Stimulated activated CD4-positive, alpha-beta T cell treated with anti-CD3 and anti-CD28 coated beads, Interleukin-15, amount 100 ng/mL, for 24 hours (primary cell): ENCODE measurements at places on chromosomes 7 and 10.

DNA sequence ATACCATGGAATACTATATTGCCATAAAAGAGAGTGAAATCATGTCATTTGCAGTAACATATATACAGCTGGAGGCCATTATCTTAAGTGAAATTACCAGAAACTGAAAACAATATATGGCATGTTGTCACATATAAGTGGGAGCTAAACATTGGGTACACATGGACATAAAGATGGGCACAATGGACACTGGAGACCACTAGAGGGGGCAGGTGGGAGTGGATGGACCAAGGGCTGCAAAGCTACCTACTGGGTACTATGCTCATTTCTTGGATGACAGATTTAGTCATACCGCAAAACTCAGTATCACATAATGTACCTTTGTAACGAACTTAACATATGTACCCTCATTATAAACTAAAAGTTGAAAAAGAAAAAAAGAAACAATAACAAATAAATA is 1167.6 kb downstream of the NXPH1 start:
- no peak for DNase-seq

- no peak for DNase-seq
Observed at GRCh38 chr10:71998119-71998839, 34.1 kb downstream of the CHST3 start.

DNA sequence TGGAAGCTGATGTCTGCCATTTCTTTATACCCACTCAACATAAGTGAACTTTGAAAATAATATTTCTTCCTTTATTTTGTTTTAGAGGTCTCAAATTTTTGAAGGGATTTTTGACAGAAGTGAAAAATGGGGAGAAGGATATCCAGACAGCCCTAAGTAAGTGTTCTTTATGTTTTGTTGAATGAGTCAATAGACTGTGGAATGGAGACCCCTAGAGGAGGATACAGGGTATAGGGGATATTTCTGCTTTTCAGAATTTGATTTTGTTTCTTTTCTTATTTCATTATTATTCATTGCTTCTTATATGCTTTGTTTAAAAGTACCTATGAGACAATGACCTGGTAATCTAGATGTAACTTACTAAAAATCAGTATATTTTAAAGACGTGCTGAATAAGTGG is 34.4 kb downstream of the PLEKHA8 start:
- DNase-seq = no peak

GRCh38 chr10:100730725-100731406 is 14.5 kb upstream of the PAX2 start:
- DNase-seq = peak; percentile 65

GRCh38 chr7:15783987-15784693 is 97.7 kb upstream of the MEOX2 start:
- DNase-seq = no peak

DNA sequence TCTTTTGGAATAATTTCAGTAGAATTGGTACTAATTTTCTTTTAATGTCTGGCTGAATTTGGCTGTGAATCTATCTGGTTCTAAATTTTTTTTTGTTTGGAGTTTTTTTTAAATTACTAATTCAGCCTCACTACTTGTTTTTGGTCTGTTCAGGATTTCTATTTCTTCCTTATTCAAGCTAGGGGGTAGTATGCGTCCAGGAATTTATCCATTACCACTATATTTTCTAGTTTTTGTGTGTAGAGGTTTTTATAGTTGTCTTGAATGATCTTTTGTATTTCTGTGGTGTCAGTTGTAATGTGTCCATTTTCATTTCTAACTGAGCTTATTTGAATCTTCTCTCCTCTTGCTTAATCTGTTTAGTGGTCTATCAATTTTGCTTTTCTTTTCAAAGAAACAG is 48.9 kb upstream of the ICA1 start:
- no peak for DNase-seq

DNA sequence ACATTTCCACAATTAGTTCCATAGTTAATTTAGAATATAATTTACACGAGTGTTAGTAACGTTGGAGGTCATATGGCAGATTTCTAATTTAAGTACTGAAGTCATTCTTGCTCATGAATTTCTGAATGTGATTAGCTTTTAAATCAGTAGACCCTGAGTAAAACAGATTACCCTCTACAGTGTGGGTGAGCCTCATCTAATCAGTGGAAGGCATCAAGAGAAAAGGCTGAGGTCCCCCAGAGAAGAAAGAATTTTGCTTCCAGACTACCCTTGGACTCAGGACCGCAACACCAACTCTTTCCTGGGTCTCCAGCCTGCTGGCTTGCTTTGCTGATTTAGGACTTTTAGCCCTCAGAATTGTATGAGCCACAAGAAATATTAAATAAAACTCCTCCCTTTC is 33.2 kb downstream of the IFT22 start:
- no peak for DNase-seq

DNA sequence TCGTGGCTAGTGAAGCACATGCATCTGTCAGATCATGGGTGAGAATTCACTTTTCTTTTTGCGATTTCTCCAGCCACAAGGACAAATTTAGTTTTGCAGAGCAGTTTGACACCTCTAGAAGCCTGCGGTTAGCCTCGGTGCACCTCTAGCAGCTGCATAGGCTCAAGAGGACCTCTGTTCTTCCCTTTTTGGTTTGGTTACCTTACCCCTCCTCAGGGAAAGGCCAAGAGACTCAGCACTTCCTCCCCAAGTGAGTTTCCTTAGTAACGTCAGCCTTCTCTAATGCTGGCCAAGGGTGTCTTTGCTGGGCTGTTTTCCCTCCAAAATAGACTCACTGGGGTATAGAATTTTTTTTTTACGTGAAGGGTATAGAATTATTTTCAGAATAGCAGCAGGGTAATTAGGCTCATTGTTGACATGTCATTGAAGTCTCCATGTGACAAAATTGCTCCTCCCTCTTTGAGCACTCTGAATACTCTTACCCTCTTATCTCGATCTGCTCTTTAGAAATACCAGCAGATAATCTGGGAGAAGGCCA is 97.8 kb downstream of the AUTS2 start:
- DNase-seq = no peak

GRCh38 chr10:88922041-88922440 is 30.5 kb downstream of the ACTA2 start:
- no peak for DNase-seq

DNA sequence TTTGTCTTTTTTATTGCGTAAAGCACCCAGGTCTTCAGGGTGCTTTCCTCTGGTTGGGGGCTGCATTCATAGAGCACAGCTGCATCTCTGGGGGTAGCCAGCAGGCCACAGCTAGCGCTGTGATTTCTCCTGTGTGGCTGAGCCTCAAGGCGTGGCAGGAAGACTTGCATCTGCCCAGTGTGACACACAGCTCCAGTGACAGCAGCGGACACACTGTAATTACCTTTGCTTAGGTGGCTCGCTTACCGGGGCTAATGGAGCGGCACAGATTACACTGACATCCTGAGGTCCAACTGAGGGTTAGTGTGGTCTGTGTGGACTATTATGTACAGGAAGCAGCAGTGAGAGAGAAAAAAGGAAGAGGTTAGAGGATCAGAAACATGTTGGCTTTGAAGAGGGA is 27.1 kb downstream of the ABCB4 start:
- DNase-seq = no peak

GRCh38 chr10:124129471-124129870 is 36.1 kb upstream of the CHST15 start:
- no peak for DNase-seq

- no peak for DNase-seq
Observed at GRCh38 chr7:20597339-20597738, 18.1 kb upstream of the ABCB5 start.

DNA sequence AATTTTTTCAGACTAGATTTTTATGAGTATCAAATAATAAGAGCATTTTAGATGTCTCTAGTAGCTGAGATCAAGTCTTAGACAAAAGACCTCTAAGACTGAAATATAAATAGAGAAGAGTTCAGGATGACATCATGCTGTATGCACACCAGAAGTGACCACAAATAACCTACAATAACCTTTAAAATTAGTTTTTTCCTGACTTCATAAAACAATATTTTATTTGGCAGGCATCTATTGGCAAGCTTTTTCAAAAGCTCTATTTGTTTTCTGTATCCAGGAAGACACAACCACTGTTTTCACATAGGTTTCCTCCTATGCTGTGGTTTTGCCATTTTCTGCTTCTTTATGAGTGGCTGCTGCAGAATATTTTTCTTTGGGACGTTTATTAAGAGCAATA is 359.1 kb downstream of the CRPPA start:
- DNase-seq = no peak

DNA sequence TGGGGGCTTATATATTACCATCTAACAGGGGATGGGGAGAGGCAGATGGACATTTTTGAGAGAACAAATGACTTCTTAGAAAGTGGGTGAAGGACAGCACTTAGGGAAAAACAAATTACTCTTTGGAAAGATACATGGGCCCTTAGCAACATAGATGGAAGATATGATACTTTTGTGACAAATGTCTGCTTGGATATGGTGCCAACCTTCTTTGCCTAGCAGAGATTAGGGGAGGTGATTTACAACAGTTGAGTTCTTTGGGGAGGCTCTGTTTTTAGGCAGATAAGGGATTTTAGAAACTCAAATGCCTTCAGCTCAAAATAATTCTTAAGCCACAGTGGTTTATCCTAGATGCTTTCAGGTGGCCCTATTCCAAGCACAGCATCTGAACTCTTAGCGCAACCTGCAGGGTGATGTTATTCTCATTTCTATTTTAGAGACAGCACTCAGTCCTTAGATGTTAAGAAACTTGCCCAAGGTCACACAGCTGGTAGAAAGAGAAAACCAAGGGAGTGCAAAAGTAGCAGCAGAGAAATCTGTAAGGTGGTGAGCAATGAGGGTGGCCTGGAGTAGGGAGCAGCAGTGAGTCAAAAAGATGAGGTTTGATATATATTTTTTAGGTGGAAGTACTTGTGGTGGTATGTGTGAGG is 75.1 kb upstream of the KMT2E start:
- DNase-seq = no peak

DNA sequence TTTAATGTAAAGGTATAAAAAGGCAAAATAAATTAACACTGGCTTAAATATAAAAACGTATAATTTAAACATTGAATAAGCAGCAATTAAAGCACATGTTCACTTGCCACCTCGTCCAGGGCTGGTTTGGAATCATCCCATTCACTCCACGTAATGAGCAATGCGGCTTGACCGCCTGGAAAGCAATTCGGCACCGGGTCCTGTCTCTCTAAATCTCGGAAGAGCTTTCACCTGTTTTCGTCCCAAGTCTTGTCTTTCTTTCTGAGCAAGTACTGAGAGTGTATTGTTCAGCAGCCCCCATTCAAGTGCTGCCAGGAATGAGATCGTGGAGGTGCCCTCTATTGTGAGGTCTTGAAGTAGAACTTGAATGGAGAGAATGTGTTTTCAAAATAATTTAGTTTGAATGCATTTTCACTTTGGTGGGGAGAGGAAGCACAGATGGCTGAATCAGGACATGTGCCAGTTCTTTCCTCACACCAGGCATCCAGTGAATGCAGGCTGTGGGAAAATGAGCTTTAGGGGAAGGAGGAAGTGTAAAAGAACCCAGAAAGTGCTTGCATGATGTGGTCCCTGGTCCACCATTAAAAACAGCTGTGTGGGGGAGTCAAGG is 515.2 kb downstream of the REEP3 start:
- DNase-seq = no peak

DNA sequence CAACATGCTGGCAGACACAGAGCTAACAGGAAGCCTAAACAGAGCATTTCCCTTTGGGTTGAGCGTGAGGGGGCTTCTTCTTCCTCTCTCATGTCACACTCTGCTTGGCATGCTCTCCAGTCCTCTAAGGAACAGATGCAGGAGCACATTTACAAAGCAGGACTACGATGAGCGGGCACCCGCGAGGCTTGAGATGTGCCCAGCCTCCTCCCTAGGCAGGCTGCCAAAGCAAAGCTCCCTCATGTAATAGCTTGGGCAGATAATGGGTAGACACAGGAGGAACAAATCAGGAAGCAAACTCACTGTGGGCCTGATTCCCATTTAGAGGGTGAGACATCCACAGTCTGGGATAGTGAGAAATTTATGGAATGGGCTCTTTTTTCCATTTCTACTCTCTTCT is 519.1 kb downstream of the NRG3 start:
- DNase-seq = no peak

GRCh38 chr10:59750155-59750945 is 2.9 kb downstream of the MRLN start:
- DNase-seq = no peak

GRCh38 chr7:108461840-108462239 is 5.6 kb upstream of the NRCAM start:
- DNase-seq = no peak

GRCh38 chr7:72504061-72504706 is 92.0 kb upstream of the CALN1 start:
- no peak for DNase-seq

GRCh38 chr7:68216051-68216450 is 1219.4 kb downstream of the TYW1 start:
- no peak for DNase-seq

DNA sequence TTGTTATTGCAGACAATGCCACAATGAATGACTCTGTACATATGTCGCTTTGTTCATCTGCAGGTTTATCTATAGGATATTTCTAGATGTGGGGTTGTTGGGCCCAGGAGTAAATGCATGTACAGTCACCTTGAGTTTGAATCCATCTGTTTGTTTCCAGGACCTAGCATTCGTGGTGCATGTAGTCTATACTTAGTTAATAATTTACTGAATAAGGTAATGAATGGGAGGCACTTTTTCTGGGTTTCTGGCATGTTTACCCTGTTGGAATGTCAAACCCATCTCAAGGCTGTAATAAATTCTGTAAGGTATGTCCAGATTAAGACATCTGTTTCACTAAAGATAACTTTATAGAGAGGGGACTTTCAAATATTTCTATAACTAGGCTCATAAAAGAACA is 23.5 kb downstream of the HECTD2 start:
- no peak for DNase-seq

DNA sequence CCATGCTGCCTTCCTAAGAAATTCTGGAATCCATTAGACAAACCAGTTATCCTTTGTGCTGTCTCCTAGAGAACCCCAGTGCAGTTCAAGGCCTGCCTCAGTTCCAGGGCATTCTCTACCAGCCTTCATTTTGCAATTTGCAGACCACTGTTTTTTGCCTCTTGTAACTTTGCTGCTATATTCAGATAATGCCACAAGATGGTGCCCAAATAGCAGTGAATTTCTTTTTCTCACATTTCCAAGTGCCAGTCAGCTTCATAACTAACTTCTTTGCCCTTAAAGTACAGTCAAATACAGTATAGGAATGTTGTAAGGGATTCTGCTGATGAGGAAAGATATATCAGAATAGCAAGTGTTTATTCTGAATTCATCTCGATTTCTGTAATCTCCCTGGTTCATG is 25.2 kb downstream of the LOXL4 start:
- no peak for DNase-seq

DNA sequence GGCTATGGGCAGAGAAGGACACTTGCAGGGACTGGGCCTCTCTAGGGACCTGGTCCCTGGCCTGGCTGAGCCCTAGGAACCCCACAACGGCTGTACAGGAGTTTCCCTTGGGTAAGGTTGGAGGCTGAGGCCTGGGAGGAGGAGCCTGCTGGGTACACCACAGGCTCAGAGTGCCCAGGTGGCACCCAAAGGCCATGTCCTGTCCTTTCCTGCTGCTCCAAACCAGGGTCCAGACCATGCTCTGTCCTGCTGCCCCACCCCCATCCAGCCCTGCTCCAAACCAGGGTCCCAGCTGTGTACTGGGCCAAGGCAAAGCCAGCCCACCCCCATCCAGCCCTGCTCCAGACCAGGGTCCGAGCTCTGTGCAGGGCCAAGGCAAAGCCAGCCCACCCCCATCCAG is 35.3 kb upstream of the ZNF488 start:
- no peak for DNase-seq
